ENCODE measurements at places on chromosomes 6 and 20.

- DNase-seq, result peak; percentile 14
Measured at GRCh38 chr6:15327271-15327670, 81.4 kb downstream of the JARID2 start.

GRCh38 chr6:74597840-74598239 is 608.0 kb downstream of the COL12A1 start:
- no peak for DNase-seq

DNA sequence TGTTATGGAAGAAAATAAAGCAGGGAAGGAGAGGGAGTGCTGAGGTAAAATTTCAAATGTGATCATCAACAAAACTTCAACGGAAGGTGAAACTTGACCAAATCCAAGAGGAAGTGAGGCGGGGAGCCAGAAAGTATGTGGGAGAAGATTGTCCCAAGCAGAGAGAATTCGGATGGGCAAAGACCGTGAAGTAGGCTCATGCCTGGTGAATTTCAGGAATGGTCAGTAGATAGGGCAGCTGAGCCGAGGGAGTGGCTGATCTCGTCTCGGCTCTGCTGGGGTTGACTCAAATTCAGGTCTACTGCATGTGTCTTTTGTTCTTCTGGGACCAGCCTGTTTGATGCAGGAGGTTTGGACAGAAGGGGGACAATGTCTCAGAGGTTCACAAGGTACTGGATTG is 7.0 kb upstream of the CSNK2A1 start:
- DNase-seq, result no peak

- no peak for DNase-seq
Measured at GRCh38 chr6:5184878-5185277, 75.9 kb downstream of the LYRM4 start.

DNA sequence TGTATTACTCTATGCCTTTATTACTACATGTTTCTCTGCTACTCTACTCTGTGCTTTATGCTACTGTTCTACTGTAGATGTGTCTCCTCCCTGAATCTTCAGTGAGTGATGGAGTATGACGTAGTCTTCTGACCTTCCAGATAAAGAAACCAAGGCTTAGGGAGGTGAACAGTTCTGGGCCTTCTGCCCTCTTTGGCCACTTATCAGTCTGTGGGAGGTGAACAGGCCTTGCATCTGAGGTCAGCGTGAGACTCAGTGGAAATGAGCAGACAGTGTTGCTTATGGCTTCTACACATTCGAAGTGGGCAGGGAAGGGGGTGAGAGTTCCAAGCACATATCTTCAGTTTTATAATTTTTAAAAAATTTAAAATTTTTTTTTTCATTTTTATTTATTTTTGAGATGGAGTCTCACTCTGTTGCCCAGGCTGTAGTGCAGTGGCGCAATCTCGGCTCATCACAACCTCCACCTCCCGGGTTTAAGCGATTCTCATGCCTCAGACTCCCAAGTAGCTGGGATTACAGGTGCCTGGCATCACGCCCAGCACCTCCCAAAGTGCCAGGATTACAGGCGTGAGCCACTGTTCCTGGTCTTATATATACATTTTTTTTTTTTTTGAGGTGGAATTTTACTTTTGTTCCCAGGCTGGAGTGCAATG is 24.2 kb downstream of the MYBL2 start:
- DNase-seq, result no peak

- no peak for DNase-seq
Measured at GRCh38 chr6:6975459-6976111, 132.2 kb upstream of the RREB1 start.

DNA sequence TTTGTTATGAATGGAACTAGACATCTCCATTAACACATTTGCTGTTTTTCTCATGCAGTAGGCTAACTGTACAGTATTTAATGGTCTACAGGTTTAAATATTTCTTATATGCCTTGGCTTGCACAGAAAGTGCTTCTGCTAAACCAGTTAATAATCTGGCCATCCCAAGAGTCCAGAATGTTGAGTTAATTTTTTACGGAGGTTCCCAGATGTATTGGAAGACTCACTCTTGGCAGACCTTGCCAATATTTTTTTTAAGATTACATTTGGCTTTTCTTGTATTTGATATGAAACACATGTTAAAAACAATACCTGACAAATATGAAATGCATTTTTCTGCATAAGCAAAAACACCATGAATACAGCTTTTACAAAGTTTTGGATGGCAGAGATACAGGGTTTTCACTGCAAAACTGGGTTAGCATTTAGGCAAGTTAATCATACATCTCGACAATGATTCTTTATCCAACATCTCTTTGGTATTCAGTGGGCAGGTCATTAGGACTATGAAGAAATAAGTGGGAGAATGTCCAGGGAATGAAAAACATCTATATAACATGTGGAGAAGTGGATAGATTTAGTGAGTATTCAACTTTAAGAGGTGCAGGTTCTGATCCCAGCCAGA is 94.0 kb downstream of the SGK1 start:
- no peak for DNase-seq

- DNase-seq, result no peak
Measured at GRCh38 chr20:5433352-5433751, 116.6 kb upstream of the PROKR2 start.

DNA sequence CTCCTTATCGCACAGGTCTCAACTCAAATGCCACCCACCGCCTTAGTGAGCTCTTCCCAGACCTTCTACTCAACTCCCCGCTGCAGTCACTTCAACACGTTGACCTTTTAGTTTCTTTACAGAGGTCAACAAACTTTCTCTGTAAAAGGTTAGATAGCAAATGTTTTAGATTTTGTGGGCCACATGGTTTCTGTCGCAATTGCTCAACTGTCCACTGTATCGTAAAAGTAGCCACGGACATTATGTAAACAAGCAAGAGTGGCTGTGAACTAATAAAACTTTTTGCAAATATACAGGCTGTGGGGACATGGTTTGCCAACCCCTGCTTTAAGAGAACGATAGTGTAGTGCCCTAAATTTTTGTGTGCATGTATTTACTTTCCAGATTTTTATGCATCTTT is 247.6 kb upstream of the TSHZ2 start:
- DNase-seq, result no peak

- no peak for DNase-seq
Measured at GRCh38 chr6:105384004-105384403, 18.9 kb downstream of the PREP start.

DNA sequence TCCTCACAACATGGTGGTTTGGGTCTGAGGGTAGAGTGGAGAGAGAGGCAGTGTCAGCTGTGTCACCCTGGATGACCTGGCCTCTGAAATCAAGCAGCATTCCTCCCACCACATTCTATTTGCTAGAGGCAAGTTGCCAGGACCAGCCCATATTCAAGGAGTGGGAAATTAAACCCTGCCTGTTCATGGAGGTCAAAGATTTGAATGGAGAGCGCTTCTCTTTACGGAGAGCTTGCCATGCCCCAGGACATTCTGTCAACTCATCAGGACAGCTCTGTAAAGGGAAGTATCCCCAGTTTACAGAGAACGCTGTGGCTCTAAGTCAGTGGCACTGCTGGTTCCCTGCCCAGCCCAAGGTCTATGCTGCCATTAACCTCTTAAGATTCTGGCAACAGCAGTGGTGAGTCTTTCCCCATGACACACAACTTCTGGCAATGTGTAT is 90.0 kb upstream of the INSM1 start:
- no peak for DNase-seq

GRCh38 chr20:53582574-53583351 is 10.9 kb downstream of the ZNF217 start:
- peak; percentile 26 for DNase-seq

- DNase-seq, result no peak
Measured at GRCh38 chr6:100268326-100268725, 196.4 kb downstream of the SIM1 start.

- no peak for DNase-seq
Measured at GRCh38 chr20:36887752-36888090, 11.8 kb downstream of the TLDC2 start.

All from stimulated activated naive CD4-positive, alpha-beta T cell (primary cell).